Mesangial cell (primary cell): ENCODE measurements at places on chromosomes 4 and X. TPM values are rescaled to one million over a fixed set of nuclear protein-coding genes. Genes with fewer than 3 reads are reported as not detected.

Gene NPY2R
- not detected in 2 replicates for total RNA-seq

Gene C4orf51
- not detected in 2 replicates for total RNA-seq

Gene SPOCK3
- total RNA-seq = 0.98 and 2.2 TPM in 2 replicates

Gene LGI2
- under 0.01 and 0.13 TPM in 2 replicates for total RNA-seq

Gene FUNDC2
- 19.2 and 22.1 TPM in 2 replicates for total RNA-seq

Gene IL2RG
- total RNA-seq = not detected in 2 replicates

Gene NDST3
- total RNA-seq = 0.16 and 0.76 TPM in 2 replicates
